ENCODE measurements at places on chromosomes 1 and 21.

- DNase-seq: no peak
These were observed 155.0 kb upstream of the EDN2 start for GRCh38 chr1:41639332-41639936.

DNA sequence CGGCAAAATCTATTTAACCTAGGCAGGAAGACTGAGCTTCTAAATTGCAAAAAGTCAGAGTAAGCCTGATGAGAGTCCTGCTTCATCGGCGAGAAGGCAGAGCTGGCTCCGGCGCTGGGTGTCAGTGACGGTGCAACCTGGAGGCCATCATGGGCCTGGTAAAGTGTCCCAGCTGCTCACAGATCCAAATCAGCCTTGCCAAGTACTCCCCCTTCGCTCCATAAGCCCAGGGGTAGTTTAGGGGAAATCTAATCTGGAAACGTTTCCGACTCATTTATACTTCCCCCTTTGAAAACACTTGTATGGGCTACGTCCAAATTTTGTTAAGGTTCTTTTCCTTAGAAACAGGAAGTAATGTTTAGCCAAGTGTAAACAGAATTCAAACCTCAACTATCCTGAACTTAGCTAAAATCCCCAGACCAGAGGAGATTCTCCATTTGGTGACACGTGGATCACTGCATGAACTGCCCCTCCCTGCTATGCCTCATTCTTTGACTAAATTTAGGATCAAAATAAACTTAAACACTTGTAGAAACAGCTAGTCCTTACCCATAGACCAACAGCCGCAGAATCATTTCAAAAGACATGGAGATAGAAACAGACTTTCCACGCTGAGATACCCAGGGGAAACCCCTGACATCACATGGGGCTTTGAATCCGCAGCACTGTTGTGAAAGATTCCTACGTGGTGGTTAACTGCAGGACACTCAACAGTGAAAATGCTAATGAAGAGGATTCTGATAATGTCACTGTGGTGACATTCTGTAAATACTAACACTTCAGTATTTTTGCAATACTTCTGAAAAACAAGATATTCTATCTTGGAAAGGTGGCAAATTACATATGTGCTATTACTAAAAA lies 172.7 kb downstream of the TGFBR3 start:
- DNase-seq: no peak

GRCh38 chr1:22489823-22490222 lies 38.2 kb downstream of the ZBTB40 start:
- no peak for DNase-seq

DNA sequence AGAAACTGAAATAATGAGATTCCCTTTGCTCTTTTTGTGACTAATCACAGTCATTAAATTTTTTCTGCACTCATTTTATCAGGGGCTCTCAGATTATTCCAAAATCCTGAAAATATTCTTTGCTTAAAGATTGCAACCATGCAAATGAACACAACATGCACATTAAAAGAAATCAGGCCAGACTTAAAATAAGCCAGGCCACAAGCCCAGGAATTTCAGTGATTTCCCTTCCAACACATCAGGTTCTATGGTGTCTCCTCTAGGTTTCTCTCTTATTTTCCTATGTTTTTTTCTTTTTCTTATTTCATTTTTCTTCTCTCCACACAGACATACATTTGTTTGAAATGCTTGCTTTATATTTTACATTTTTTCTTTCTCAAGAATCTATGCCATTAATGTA lies 65.3 kb downstream of the NIBAN1 start:
- no peak for DNase-seq

- no peak for DNase-seq
These were observed 103.3 kb upstream of the GRIK3 start for GRCh38 chr1:37137601-37138000.

DNA sequence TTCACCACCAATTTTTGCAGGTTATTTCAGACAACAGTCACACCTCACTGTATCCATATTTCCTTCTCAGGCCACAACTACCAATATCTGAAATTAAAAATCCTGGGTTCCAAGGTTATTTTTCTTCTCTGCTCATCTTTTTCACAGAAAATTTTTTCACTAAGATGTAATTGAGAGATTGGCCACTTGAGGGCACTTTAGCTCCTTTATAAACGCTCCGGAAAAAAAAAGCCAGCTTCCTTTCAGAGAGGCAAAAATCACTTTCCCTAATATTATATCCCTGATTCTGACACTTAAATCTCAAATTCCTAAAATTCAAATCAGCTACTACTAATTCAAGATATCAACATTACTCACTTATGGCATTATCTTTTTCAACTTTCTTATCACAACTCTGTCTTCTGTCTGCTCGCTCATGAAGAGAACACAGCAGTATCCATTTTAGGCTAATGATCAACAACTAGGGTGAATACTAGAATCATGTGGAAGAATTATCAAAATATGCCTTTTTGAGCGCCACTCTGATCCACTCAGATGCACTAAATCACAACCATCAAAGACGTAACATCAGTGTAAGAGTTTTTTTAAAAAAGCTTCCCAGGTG lies 101.4 kb upstream of the RGS1 start:
- no peak for DNase-seq

GRCh38 chr1:248822148-248823032 lies 3.3 kb downstream of the SH3BP5L start:
- DNase-seq: no peak

- no peak for DNase-seq
These were observed 176.8 kb downstream of the ATP6V1G3 start for GRCh38 chr1:198363625-198364151.

- DNase-seq: no peak
These were observed 13.8 kb upstream of the CAMTA1 start for GRCh38 chr1:6771441-6771769.

- no peak for DNase-seq
These were observed 10.4 kb upstream of the HOOK1 start for GRCh38 chr1:59804301-59804700.

DNA sequence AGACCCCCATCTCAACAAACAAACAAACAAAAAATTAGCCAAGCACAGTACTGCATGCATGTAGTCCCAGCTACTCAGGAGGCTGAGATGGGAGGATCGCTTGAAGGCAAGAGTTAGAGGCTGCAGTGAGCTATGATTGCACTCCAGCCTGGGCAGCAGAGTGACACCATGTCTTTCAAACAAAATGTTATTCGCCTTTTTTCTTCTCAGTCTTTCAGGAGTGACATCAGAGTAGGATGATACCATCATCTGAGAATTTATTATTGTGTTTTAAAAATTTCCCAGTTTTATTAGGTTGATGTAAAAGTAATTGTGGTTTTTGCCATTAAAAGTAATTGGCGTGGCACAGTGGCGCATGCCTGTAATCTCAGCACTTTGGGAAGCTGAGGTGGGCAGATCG lies 10.8 kb downstream of the PARK7 start:
- DNase-seq: no peak

GRCh38 chr1:207918581-207918980 lies 7.7 kb upstream of the CD34 start:
- DNase-seq: no peak

- DNase-seq: no peak
These were observed 4.6 kb upstream of the RNF186 start for GRCh38 chr1:19819701-19820100.

DNA sequence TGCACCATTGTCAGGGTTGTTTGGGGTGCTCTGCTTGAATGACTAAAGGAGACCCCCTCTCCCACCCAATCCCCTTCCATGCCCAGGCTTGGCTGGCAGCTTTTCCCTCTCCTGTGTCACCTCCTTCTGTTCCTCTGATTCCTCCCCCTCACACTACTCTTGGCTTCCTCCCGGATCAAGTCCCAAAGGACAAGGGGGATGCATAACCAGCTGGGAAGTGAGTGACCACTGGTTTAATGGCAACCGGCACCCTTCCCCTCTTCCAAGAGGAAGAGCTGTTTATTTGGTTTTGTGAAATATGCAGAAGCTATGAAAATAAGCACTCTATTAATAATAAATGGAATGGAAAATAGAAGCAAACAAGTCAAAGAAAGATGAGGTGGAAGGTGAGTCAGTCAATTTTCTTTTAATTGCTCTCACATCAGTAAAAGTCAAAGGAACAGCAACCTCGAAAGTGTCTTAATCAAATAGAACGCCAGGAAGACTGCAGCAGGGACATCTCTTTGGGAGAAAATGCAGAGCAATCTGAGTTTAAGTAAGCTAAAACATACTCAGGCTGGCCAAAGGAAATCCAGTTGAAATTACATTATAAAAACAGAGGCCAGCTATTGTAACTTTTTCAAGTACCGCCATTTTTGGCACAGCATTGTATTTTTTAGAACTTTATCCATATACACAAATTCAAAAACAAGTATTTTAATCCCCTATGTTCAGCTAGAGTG lies 322.5 kb downstream of the SIPA1L2 start:
- DNase-seq: no peak

GRCh38 chr21:41897047-41897669 lies 18.0 kb upstream of the PRDM15 start:
- no peak for DNase-seq

DNA sequence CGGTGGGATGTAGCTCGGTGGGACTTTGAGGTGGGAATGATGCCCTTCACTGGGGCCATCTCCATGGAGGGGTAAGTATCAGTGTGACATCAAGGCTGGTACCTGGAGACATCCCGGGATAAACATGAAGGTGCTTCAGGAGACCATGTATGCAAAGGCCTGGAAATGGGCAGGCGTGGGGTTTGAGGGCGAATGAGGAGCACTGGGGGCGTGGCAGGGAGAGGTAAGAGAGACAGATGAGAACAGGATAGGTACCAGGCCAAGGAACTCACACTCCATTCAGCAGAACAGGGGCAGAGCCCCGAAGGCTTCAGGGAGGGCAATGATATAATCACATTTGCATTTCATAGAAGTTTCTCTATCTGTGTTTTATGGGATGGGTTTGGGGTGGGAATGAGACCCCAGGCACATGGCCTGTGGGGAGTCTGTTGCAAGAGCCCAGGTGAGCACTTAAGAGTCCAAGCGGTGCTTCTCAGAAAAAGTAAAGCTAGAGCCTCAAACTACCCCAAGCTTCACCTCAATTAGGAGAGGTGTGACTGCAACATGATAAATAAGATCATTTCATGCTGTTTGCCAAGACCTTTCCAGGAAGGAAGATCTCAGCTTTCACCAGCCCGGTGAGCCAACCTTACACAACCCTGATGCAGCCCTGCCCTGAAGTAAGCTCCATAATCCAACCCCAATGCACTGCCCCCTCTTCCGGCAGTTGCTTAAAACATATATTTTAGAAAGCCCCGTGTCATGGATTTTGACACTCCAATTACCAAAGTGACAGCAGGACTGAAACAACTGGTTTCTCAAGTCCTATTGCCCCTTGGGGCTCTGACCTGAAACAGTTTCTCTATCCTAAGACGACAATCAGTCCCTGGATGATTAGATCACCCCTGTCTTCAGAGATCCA lies 7.4 kb downstream of the S100A9 start:
- DNase-seq: peak; percentile 27

GRCh38 chr1:238364214-238364892 lies 473.6 kb upstream of the ZP4 start:
- peak; percentile 28 for DNase-seq

GRCh38 chr1:242813490-242814091 lies 289.1 kb upstream of the PLD5 start:
- no peak for DNase-seq

DNA sequence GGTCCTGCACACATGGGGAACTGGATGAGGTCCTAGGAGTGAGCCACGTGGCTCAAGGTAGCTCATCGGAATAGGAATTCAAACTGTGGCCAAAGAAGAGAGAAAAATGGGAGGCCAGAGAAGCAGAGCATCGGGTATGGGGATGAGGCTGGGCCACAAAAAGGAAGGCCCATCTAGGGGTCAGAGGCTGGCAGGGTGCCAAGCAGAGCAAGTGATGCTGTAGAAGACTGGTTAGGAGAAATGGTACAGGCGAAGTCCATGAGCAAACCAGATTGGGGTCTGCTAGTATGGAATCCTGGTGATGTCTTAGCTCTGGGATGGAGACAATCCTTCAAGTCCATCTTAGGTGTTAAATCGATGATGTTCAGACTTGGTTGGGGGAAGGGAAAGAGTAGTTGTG lies 68.0 kb downstream of the TEX35 start:
- no peak for DNase-seq

DNA sequence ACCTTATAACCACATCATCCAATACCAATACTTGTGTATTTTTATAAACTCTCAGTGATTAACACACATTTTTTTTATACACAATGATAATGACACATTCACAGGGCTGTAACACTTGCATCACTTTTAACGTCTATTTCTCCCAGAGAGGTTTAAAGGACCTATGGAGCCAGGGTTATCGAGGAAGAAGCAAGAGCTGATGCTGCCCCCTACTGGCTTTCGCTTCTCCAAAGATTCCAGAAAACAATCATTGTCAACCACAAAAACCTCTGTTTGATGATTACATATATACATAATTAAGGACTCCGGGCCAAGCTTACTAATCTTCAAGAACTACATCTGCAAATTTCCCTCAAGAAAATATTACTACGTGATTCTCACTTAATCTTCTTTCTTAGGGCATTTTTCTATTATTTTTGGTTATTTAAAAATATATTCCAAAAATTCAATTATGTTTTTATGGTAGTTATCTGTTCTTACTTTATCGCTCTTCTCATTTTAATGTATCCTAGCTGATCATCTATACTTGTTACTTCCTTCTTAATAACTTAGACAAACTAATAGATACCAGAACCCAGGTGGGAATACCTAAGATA lies 214.5 kb downstream of the VAV3 start:
- peak; percentile 84 for DNase-seq

GRCh38 chr1:183952101-183952500 lies 85.4 kb downstream of the COLGALT2 start:
- DNase-seq: no peak

DNA sequence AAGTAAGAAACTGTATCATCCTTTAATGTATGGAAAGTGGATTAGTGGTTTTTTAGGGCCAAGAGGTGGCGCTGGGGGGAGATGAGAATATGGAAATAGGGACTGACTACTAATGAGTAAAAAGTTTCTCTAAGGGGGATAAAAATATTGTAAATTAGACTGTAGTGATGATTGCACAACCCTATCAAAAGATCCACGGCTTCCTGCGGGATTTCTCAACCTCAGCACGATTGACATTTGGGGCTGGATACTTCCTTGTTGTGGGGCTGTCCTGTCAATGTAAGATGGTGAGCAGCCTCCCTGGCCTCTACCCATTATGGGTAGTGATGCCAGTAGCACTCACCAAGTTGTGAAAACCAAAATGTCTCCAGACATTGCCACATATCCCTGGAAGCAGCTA lies 36.0 kb upstream of the PRDM2 start:
- DNase-seq: no peak

DNA sequence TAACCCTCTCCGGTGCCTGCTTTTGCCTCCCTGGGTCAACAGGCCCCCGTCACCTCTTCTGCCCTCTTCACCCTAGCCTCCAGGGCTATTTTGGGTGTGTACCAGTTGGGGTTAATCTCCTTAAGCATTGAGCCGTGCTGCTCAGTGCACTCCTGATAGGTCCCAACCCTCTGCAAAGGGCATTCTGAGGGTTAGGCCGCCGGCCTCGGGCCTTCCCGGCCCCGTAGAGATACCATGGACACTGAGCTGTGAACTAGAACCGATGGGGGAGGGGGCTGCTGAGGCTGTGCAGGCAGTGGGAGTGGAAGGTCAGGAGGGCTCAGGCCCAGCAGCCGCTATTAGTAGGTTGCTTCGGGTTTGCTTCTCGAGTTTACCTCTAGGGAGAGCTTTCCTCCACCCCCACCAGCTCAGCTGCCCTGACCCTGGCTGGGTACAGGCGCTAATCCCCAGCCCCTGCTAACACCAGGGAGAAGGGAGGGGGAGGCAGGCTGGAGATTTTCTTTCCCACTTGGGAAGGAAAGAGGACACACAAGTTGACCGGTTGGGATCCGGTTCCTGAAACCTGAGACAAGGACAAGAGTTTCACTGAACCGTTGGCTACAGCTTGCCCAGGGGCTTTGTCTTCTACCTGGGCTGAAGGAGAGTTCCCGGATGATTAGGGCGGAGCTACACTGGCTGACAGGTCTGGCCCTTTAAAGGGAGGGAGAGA lies 4.8 kb downstream of the LMOD1 start:
- no peak for DNase-seq
